Muscle of back (tissue), 13 donors: ENCODE measurements at places on chromosomes 13 and 19.

GRCh38 chr19:15616183-15616582, 1.2 kb downstream of the CYP4F8 start:
- no peak for DNase-seq

DNA sequence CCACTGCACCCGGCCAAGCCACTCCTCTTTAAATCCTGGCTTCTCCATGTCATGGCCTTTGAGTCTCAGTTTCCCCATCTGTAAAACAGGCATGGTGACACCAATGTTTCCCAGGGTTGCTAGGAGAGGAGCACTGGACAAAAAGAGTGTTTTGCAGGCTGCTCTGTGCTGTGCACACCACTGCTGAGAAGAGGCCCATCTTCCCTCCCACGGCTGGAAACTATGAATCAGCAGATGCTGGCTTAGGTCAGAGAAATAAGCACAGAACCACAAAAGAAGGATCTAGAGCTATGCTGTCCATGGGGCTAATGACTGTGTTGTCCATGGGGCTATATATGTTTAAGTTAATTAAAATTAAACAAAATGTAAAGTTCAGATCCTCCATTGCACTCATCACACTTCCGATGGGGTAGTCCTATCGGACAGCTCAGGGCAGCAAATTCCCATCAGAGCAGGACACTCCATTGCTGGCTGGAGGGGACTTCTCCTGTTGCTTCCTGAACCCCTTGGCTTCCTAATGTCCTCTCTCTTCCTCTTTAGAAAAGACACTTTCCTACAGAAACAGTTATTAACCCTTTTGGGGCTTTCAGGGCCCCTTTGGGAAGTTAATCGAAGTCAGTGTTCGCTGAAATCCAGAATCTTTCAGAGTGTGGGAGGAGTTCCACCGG, 37.1 kb downstream of the TSHZ3 start:
- peak; percentile 55 for DNase-seq

DNA sequence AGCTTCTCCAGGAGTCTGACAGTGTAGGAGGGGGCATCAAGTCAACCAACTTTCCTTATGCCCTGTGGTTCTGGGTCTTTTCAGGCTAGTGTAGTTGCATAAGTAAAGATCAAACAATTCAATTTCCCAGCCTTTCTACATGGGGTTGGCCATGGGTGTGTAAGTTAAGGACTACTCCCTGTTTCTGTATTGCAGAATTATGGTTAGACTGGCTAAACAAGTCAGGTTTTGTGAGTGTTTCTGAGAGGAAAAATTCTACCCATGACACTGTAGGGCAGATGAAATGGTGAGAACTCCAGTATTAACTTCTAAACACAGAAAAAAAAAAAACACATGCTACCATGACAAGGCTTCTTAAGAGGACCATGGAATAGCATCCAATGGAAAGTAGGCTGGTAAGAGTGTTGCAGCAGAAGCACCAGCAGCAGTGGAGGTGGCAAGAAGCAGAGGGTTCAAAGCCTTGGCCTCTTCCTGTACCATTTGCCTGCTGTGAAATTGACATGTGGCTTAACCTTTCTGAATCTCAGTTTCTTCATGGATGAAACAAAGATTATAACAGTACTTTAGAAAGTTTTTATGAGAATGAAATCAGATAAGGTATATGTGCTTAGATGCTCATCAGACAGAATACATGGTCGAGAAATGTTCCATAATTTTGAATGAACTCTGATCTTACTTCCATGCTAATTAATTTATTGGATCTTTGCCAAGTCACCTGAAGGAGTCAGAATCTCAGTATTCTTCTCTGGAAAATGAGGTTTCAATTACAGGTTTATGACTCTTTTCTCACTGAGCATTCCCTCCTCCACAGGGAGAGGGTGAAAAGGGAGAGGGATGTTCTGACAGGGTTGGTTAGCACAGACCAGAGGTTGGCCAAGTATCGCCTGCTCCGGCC, 11.4 kb upstream of the SCEL start:
- DNase-seq = no peak

- DNase-seq = peak; percentile 56
Observed at GRCh38 chr19:38736036-38736412, 8.2 kb downstream of the CAPN12 start.

- no peak for DNase-seq
Observed at GRCh38 chr13:110445183-110445582, 116.3 kb downstream of the RAB20 start.

- no peak for DNase-seq
Observed at GRCh38 chr13:109990296-109990695, 203.9 kb upstream of the IRS2 start.

GRCh38 chr19:49071860-49072547, 495 bp downstream of the KCNA7 start:
- DNase-seq = no peak

GRCh38 chr13:40130871-40131636, 475.6 kb downstream of the COG6 start:
- DNase-seq = no peak

- no peak for DNase-seq
Observed at GRCh38 chr13:38483623-38484022, 134.0 kb downstream of the UFM1 start.

DNA sequence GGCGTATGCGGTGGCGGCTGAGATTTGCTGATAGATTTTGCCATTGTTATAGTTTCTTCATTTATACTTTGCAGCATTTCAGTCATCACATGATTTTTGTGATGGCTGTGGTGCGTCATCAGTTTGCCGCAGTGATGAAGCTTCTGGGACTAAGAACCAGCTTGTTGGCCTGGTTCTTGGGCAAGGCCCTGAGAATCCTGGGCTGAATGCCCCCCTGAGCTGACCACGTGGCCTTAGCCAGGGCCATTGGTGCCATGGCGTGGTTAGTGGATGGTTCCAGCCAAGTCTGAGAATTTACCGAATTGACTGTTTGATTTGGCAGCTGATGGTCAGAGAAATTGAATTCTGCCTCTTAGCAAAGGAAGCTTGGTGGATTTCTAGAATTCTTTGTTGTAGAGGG, 17.8 kb downstream of the GATAD2A start:
- no peak for DNase-seq

DNA sequence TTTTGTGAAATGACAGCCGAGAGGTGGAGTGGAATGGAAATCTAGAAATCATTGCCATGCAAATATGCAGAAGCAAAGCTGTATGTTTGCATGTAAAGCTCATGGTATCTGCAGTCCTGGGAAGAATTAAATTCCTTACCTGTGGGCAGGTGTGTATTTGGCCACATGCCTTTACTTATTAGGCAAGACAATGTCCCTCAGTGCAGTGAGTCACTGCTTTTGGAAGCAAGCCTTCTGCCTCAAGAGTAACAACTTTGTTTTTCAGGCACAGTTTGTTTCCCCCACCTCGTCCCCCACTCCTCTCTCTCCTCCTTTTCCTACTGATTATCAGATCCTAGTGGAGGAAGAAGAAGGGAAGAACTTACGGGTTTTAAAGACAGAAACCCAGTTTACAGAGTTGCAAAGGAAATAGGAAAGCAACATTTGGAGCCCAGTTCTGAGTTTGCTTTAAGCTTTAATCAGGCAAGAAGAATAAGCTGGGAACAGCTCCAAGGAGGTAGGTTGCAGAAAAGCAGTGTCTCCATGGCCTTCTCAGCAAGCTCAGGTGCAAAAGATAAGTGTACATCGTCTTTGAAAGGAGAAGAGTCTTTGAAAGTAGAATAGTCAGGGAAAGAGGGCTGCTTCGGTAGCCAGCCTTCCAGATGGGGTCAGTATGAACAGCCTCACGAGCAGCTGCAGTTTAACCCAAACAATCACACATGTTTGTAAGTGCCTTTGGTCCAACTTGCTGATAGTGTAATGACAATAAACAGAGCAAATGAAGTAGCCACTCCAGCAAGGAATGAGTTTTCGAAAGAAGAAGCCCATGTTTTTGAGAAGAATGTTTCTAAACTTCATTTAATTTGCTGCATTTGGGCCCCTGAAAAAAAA, 190.1 kb downstream of the KLF5 start:
- DNase-seq = no peak

DNA sequence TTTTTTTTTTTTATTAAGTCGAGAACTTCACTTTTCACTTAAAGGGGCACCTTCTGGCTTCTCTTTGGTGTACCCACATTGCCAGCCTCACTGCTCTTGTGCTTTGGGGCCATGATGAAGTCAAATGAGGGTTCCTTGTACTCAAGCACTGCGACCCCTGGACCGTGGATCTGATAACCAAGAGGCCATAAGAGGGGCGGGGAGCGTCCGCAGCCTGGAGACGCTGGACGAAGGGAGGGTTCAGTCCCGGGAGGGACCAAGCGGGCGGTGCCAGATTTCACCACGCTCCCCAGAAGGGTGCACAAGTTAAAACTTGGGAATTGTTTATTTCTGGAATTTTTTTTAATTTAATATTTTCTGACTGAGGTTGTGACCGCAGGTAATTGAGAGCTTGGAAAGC, 53.3 kb upstream of the SOX1 start:
- DNase-seq = no peak

DNA sequence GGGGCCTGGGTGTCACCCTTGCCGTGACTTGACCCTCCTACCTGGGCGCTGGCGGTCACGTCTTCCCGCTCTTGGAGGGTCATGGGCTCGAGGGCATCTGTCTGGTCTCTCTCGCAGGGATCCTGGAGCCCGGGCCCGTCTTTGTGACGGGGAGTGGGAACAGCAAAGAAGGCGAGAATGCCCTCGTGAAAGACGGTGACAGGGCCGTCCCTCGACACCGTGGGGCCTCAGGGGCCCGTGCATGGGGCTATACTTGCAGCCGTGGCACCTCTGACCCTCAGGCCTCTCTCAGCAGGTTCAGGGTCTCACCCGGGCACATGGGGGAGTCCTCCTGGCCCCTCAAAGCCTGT, 20.9 kb upstream of the MATK start:
- no peak for DNase-seq

DNA sequence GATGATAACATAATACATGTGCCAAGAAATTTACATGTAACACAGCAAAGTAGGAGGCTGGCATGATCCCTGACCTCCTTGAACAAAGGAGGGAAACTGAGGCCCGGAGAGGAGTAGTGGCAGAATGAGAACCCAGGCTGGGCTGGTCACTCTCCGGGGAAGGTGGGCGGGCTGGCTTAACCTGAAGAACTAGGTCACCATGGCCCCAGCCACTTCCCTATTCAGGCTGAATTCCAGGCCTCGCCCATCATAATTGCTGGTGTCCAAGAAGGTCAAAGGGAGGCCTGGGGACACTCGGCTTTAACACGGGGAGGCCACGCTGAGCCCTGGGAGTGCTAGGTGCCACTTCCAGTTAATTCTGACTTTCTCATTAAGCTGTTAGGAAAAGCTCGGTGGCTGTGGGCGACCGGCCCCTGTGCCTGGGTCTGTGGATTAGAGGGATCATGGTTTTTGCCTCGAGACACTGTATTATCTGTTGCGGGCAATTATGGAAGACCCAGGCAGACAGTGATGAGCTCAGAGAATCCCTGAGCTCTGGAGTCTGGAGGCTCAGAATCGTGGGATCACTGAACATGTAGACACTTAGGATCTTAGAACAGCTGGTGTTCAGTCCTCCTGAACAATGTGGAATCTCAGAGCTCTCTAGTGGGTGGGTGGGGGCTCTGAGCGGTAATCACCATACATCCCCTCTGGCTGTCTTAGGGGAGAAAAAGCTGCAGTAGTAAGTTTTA, 5.0 kb upstream of the TINCR start:
- no peak for DNase-seq

DNA sequence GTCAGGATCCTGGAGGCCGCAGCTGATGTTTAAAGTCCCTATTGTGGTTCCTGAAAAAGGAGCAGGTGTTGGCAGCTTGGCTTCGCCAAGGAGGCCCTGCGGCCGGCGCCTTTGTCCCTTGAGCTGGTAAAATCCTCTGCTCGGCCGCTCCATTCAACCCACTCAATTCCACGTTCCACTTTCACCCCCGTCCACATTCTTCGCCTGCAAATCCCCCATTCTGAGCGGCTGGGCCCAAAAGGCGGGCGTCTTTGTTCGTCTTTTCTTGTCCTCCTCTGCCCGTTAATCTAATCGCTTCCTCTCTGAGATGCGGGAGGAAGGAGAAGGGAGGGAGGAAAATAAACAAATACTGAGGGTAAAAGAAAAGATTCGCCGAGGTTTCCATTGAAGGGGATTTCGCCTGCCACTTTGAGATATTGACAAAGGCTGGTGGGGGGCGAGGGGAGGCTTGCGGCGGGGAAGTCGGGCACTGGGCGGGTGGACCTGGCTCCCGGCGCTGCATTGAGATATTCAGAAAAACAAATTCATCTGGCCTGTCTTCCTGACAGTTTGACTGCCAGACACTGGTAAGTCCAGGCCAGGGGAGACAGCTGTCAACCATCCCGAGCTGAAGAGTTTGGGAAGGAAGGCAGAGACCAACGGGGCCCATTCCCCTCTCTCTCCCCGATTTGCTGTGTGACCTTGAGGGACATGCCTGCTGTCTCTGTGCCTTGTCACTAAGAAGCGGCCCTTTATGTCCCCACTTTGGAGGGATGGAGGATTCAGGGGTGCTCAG, 37.6 kb downstream of the ZNRF4 start:
- DNase-seq = no peak

DNA sequence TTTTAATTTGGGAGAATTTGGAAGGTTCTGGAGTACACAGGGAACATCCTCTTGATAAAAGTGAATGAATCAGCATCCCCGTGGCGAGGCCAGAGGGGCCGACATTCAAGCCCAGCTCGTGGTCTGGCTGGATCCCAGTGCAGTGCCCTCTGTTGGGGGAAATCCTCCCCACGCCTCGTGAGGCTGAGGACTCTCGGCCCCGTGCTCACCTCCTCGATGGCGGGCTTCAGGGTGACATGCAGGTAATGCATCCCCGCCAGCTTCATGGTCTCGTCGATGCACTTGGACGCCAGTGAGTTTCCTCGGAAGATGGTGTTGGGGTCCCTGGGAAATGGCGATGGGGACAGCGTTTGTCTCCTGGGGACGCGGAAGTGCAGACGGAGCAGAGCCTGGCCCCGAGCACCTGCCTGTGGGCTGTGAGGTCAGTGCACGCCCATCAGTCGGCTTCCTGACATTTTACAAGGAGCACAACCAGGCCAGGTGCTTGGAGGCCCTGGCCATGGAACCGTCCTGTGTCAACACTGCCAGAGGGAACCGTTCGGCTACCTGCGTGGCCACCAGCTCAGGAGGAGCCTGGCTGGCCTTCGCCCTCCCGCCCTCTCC, 43.3 kb upstream of the C13orf46 start:
- DNase-seq = no peak

GRCh38 chr19:17944301-17944700, 11.5 kb downstream of the CCDC124 start:
- no peak for DNase-seq

DNA sequence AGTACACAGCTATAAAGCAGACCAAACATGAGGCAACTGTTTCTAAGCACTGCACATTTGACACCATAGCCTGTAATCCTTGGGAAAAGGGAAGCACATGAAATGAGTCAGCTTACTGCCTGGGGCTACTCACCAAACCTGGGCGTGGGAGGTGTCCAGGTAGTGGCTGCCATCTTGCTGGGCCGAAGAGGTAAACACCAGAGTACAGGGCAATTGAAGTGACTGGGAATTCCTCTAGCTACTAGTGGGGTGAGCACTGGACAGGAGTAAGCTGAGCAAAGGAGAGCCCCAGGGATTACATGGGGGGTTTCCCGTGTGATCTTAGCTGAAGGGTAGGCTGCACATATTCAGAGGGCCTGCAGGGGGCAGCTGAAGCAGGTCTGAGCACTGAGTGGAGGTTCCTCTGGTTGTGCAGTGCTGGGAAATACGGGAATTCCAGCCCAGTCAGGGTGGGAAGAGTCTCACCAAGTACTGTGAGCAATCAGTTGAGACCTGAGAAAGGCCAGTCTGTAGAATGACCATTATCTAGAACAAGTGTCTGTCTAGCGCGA, 140.5 kb downstream of the SLC7A1 start:
- DNase-seq = no peak
